A549 (cell line): ENCODE measurements at places on chromosomes 11 and 22. TPM values are rescaled to one million over a fixed set of nuclear protein-coding genes. Genes with fewer than 3 reads are reported as not detected.

The PDE3B gene
- 2.3 to 2.4 TPM (median 2.4 TPM) in 3 replicates for polyA plus RNA-seq

The USP35 gene
- polyA plus RNA-seq = 5.5 to 6.4 TPM (median 5.8 TPM) in 3 replicates

The MUC2 gene
- 0.03 TPM in 3 replicates for polyA plus RNA-seq

The TMA7B gene
- polyA plus RNA-seq = not detected in 3 replicates

The TYMP gene
- 9.0 to 11.0 TPM (median 10.6 TPM) in 3 replicates for polyA plus RNA-seq

The SLC29A2 gene
- 4.3 to 7.6 TPM (median 6.4 TPM) in 3 replicates for polyA plus RNA-seq

The OR2D2 gene
- not detected in 3 replicates for polyA plus RNA-seq

The CARD16 gene
- polyA plus RNA-seq = not detected in 3 replicates

The XBP1 gene
- polyA plus RNA-seq = 30.0 to 34.1 TPM (median 32.7 TPM) in 3 replicates
